ENCODE measurements at places on chromosomes 11 and 22. TPM values are rescaled to one million over a fixed set of nuclear protein-coding genes. Genes with fewer than 3 reads are reported as not detected.

The PSMA1 gene
- 118 TPM for total RNA-seq

The CNIH2 gene
- 1.7 TPM for total RNA-seq

The KDELR3 gene
- total RNA-seq, result 2.5 TPM

The KCNJ4 gene
- total RNA-seq, result not detected

The NXPE4 gene
- total RNA-seq, result 0.55 TPM

The VPREB1 gene
- not detected for total RNA-seq

The INS gene
- total RNA-seq, result not detected

The CST6 gene
- not detected for total RNA-seq

The UPK2 gene
- not detected for total RNA-seq

The TSSK2 gene
- total RNA-seq, result not detected

DNA sequence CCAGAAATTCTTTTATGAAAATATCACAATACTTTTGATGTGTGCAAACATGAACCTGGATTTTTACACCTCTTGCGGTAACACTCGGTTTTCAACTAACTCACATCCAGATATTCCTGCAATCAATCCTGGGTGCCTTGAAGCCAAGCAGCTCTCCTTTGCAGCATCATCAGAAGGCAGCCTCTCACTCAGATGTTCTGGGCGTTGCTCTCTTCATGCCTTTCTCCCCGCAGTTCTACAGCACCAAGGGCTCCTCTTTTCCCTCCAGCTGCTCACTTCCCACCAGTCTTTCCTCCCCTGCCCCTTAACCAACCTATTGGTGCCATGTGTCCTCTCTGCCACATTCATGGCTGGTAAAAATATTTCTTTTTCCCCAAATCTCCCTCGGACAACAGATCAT is 2.9 kb downstream of the FAM181B start:
- no peak for DNase-seq

DNA sequence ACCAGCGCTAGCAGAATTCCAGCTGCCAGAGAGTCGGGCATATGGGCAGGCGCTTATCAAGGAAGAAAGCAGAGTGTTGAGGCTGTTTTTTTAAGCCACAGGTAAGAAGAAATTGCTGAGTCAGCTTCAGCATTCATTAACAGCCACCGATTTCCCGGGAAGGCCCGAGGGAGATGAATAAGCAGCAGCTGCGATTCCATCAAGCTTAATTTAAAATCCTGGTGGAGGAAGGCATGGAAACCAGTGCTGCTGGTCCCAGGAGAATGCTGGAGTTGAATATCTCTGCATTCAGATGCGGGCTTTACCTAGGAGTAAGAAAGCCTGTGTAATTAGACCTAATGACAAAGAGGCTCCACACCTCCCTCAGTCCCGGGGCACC is 168.8 kb downstream of the BRD1 start:
- DNase-seq, result no peak

GRCh38 chr11:12149672-12150225 is 39.4 kb downstream of the MICAL2 start:
- DNase-seq, result no peak

DNA sequence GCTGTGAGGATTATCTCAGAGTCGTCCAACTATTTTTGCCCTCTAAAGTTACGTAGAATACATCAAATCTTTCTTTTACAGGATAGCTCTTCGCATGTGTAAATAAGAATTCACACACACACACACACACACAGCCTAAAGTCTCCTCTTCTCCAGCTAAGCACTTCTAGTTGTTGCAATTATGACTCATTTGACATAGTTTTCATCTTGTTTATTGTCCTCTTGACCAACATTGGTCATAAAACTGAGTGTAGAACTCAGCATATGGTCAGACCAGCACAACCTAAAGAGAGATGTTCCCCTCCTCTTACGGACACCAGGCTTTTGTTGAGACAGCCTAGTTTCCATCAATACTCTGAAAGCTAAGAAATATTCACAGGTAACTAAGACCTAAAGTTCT is 234.2 kb downstream of the BLID start:
- DNase-seq, result no peak

DNA sequence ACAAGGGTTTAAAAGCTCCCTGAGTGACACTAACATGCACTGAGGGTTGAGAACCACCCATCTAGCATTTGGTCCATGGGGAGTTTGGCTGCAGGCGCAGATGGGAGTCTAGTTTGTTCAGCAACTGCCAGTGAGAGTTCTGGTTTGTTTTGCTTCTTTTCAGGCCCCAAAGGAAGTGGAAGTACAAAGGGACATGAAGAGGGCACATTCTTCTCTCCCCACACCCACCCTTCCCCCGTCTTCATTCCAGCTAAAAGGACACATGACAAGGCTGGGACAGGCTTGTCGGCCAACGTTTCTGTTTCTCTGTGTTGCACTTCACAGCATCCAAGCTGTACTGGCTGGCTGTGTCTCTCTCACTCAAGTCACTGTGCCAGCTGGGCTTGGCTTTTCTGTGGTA is 8.2 kb upstream of the ENDOD1 start:
- DNase-seq, result peak; percentile 78

- DNase-seq, result no peak
Measured at GRCh38 chr11:19072464-19072863, 11.9 kb upstream of the MRGPRX2 start.

DNA sequence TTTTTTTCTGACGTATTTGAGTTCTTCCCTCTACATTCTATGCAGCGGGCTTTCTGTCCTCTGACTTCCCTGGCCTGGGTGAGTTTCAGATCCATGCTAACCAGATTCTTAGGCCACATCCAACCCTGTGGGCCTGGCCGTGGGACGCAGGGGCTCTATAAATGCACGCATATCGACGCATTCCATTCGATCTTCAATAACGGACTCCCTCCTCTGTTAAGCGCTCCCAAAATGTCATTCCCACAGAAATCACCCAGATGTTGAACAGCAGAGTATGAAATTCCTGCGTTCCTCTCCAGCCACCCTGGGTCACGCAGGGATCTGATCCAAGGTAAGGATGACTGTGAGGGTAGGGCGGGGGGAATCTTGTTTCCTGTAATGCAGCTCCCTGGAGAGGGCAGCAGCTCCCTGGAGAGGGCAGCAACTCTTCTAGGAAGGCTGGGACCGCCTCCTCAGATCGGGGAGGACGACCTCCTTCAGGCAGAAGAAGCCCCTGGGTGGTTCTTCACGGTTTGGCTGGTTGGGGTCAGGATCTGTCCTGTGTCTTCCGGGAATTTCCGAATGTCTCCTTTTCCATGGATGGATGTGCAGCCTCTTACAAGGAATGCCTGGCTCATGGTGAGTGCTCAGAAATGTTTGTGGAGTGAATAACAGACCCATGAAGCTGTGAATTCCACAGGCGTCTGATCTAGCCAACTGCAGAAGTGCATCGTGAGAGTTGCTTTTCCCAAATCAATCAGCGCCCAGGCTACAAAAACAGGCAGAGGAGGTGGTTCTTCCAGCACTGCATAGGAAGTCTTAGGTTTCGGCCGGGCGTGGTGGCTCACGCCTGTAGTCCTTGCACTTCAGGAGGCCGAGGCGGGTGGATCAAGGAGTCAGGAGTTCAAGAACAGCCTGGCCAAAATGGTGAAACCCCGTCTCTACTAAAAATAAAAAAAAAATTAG is 12.2 kb downstream of the MRGPRD start:
- peak; percentile 61 for DNase-seq

DNA sequence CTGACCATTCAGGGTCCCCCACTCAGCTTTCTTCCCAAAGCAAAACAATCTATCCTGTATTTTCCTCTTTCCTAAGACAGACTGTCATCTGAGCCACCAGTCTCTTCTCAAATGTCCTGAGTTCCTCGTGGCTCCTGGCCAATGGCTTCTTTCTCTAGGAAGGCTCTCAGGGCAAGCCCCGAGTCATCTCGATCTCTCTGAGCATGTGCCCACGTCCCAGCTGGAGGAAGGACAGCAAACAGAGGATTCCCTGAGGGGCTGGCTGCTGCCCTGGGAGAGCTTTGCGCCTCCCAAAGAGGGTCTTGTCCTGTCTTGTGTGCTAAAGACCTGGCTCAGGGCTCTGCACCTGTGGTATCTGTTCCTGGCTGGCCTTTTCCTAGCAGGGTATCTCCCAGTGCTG is 8.3 kb downstream of the SLC37A2 start:
- DNase-seq, result peak; percentile 69

DNA sequence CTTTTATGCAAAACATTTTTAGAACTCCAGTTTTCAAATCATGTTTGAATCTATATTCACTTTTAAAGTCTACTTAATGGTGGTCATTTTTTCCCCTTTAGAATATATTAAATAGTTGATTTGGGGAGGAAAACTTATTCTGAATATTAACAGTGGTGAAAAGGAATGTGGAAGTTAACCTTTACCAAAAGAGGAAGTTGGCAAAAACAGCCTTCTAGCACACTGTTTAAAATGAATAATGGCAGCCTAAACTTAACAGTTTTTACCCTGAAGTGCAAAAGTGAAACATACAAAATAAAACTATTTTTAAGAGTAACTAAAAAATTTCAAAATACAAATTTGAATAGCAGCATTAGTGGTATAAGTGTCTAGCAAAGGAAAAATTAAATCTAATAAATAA is 86.4 kb downstream of the GRK3 start:
- no peak for DNase-seq

- peak; percentile 19 for DNase-seq
Measured at GRCh38 chr22:43957871-43958270, 2.6 kb downstream of the SAMM50 start.

- DNase-seq, result no peak
Measured at GRCh38 chr11:115238086-115238485, 266.1 kb downstream of the CADM1 start.

DNA sequence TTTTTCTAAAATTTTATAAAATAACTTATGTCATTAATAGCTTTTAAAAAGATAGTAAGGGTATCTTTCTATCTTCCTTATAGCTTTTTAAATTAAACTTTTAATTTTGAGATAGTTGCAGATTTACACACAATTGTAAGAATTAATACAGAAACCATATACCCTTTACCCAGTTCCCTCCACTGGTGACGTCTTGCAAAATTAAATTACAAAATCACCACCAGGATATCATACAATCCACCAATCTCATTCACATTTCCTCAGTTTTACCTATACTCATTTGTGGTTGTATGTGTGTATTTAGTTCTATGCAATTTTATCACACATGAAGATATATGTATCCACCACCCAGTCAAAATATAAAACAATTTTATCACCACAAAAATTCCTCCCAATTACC is 10.0 kb downstream of the SBF2 start:
- no peak for DNase-seq
